Left renal cortex interstitium (tissue), 4 donors: ENCODE measurements at places on chromosomes 6 and 20. TPM values are rescaled to one million over a fixed set of nuclear protein-coding genes. Genes with fewer than 3 reads are reported as not detected.

The C6orf52 gene
- 4.5 TPM for polyA plus RNA-seq

GRCh38 chr6:44630125-44631028 is 242.9 kb downstream of the CDC5L start:
- DNase-seq, result no peak

DNA sequence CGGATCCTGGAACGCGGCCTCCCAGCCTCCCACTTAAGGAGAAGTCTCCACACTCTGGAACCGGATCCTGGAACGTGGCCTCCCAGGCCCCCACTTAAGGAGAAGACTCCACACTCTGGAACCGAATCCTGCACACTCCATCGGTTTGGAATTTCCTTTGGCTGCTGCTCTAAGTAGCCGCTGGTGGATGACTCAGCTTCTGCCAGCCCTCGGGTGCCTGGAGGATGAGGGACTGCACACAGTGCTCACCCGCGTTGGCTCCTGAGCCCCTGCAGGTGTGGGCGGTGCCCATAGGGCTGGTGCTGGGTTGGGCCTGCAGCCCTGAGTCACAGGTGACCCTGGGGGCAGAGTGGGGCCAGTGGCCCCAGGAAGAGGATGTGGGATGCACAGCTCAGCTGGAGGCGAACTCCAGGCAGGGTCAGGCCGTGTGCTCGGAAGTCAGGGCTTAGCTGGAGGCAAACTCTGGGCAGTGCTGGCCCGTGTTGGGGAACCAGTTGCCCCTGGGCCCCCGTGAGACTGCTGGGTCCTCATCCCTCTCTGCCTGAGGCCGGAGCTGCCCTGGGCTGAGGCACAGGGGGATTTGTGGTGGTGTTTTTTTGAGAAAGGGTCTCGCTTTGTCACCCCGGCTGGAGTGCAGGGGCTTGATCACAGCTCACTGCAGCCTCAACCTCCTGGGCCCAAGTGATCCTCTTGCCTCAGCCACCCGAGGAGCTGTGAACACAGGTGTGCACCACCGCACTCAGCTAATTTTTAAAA is 13.9 kb upstream of the TNFRSF6B start:
- no peak for DNase-seq

The APOBEC2 gene
- 0.66 TPM for polyA plus RNA-seq

DNA sequence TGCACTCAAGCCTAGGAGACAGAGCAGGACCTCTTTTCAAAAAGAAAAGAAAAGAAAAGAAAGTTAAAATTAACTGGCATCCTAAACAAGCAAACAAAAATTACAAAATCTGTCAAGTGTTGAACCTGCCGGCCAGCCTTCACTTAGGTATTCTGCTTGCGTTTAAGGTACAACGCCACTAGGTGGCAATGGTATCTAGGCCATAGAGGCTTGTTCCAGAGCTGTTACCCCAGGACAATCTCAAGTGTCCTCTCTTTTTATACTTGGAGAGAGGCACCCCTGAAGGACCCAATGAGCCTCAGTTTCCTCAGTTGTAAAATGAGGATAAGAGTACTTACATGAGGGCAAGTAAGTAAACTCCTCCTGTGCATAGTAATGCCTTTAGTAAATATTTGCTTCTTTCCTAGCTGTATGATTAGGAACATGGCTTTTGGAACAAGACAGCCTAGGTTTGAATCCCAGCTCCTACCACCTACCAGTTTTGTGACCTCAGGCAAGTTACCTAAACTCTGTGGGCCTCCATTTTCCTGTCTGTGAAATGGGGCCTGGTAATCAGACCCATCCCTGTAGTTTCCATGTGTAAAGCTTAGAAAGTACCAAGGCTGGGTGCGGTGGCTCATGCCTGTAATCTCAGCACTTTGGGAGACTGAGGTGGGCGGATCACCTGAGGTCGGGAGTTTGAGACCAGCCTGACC is 5.8 kb upstream of the PACSIN1 start:
- DNase-seq, result no peak

The DEFB128 gene
- polyA plus RNA-seq, result not detected

DNA sequence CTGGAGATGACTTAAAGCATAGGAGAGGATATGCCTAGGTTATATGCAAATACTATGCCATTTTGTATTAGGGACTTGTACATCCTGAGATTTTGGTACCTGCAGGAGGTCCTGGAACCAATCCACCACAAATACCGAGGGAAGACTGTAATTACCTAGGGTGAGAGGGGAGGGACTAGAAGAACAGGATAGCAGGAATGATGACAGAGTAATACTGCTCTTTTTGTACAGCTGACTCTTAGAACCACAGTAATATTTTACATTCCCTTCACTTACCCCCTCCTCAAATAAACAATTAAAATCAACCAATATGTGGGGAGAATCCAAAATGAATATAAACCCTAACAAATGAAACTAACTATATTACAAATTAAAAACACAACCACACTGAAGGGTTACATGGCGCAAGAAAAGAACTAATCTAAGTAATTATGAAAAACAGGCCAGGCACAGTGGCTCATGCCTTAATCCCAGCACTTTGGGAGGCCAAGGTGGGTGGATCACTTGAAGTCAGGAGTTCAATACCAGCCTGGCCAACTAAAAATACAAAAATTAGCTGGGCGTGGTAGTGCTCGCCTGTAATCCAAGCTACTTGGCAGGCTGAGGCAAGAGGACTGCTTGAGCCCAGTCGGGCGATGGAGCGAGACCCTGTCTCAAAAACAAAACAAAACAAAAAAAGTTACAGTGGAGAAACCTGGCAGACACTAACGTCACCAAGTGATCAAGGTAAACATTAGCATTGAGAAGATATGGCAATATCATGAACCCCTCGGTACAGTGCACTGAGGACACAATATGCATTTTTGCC is 37.1 kb downstream of the MAP1LC3A start:
- no peak for DNase-seq

The OLIG3 gene
- not detected for polyA plus RNA-seq

DNA sequence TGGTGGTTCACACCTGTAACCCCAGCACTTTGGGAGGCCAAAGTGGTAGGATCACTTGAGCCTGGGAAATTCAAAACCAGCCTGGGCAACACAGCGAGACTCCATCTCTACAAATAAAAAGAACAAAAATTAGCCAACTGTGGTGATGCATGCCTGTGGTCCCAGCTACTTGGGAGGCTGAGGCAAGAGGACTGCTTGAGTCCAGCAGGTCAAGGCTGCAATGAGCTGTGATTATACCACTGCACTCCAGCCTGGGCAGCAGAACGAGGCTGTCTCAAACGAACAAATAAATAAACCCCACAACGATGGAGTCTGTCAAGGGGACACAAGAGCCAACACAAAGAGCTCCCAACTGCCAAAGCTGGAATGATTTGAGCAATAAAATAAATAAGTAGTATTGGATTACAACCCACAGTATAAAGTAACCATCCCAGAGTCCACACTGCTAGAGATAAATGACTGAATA is 13.5 kb downstream of the ZMYND8 start:
- DNase-seq, result no peak

- DNase-seq, result no peak
Measured at GRCh38 chr6:2895072-2895471, 8.0 kb downstream of the SERPINB9 start.

DNA sequence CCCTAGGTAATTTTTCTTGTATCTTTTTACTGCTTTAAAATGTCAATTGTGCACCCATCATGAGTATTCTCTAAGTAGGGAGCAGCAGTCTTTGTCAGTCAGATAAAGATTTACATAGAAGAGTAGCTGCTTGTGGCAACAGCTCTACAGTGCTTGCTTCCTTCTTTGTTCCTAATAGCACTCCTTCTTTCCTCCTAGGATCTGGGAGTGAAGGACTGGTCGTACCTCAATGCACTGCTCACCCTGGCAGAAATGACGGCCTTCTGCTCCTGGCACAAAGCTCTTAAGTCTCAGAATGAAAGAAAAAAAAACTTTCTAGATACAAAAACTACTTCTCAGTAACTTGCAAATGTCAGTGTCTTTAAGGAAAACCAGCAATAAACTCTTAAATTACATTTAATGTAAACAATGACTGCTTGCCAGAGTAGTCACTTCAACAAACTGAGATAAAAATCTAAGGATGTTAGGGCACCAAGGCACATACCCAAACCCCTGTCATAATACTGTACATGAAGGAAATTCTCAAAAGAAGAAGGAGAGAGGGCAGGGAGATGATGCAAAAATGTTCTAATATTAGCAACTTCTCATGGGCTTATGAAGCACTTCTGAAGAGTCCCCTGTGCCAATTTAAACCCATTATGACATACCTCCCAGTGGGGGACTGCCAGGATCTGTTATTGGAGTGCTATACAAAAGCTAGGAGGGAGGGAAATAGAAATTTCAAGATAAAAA is 34.0 kb downstream of the NCOA6 start:
- DNase-seq, result no peak

GRCh38 chr20:17499041-17499440 is 32.1 kb downstream of the BFSP1 start:
- DNase-seq, result no peak

The FAM184A gene
- 10.6 TPM for polyA plus RNA-seq

The RBPJL gene
- polyA plus RNA-seq, result not detected
